Peyer's patch (tissue), 4 donors: ENCODE measurements at places on chromosomes 5 and 9. TPM values are rescaled to one million over a fixed set of nuclear protein-coding genes. Genes with fewer than 3 reads are reported as not detected.
A peak's percentile ranks its signal among the peaks of the same experiment; 100 is the strongest.

DNA sequence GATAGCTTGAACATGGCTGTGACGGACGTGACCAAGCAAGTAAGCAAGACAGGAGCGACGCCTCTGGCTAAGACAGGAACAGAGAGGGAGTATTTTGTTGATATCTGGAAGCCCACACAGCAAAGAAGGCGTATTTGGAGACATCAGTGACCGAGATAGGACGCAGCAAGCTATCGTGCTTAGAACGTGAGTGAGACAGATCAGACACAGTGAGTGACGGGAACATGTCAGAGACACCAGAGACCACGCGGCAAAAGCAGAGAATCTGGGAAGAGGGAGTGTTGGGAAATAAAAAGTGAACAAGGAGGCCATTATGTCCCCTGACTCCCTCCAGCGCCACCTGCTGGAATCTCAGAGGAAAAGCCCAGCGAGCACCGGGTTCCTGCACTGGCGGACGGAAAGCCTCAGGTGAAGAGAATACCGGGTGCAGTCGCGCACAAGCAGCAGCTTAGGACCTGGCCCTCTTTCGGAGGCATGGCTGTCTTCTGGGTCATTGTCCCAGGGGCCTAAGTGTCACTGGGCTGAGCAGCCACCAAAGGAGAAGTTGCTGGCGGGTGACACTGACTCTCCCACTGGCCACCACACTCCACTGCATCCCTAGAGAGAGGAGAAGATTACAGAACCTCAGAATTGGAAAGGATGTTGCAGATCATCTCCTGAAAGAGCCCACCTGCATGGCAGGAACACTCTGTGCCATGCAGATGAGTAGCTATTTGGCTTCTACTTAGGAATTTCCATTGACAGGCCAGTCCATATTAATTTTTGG is 99.1 kb downstream of the FBXO38 start:
- H3K27ac ChIP-seq = no peak overlapping the region
- H3K36me3 ChIP-seq = no peaks in the 10 kb centered on the region
- H3K27me3 ChIP-seq = no peaks in the 10 kb centered on the region
- peak; percentile 60 for DNase-seq

GRCh38 chr5:54083851-54084250 is 226.5 kb downstream of the ARL15 start:
- DNase-seq = no peak
- H3K36me3 ChIP-seq = no peaks in the 10 kb centered on the region
- no peaks in the 10 kb centered on the region for H3K4me1 ChIP-seq

DNA sequence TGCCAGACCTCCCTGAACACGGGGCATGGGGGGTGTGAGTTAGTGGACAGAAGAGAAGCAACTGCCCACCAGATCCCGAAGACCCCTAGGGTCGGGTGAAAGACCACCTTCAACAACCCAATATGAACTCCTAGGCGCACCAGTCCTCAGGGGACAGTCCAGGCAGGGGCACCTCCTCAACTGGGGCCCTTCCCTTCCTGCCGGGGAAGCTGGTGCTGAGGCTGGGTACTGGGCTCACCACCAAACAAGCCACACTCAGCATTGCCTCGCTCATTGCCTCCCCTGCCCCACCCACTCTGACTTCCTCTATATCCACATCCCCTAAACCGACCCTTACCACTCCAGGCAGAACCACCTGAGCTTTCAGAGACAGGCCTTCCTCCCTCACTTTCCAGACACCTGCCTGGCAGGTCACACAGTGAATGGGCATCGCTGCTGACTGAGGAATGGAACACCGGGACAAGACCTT is 42.5 kb downstream of the SEMA4D start:
- peaks cover 10% of the 10 kb centered on the region for H3K4me1 ChIP-seq
- no peaks in the 10 kb centered on the region for H3K27me3 ChIP-seq
- peak; percentile 66 for DNase-seq
- no peak overlapping the region for H3K4me3 ChIP-seq
- H3K36me3 ChIP-seq = no peaks in the 10 kb centered on the region

The CCNJL gene
- total RNA-seq = 6.9 TPM
